ENCODE measurements at places on chromosomes 5 and 9.

DNA sequence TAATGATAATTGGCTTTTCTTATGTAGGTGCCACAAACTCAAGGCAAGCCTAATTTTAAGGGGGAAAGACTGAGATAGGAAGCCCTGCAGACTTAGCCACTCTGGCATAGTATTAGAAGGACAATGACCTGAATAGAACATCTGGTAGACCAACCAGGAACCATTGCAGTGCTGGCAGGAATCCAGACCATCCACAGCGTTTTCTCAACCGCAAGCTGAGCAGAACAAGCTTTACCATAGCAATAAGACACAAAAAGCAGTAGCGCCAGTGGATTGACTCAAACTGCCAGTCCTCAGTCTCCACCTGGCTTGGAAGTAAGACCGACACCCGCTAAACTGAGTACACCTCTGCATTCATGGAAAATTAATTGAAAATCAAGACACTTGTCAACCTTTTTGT lies 141.3 kb upstream of the LPAR1 start:
- no peak for DNase-seq

DNA sequence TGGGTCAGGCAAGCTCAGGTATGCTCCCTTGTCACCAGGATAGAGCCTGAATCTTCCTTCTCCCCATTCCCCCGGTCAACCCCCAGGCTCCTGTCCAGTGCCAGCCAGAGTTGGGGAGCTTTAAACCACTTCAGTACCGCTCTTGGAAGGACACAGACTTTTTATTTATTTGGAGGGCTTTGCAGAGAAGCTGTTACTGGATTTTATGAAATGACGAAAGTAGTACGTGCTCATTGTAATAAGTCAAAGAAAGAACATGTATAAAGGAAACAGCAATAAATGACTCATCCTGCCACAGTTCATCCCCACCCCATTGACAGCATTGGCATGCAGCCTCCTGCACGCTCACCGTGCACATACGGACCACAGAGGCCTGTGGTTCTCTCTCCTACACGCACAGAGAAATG lies 230.3 kb downstream of the AUH start:
- no peak for DNase-seq

- DNase-seq = no peak
Observed at GRCh38 chr5:158606233-158606632, 493.5 kb downstream of the EBF1 start.

GRCh38 chr5:113190347-113190746 lies 213.7 kb downstream of the DCP2 start:
- no peak for DNase-seq

GRCh38 chr9:4306777-4307121 lies 6.9 kb upstream of the GLIS3 start:
- DNase-seq = no peak

GRCh38 chr5:93285461-93285860 lies 295.6 kb downstream of the NR2F1-AS1 start:
- DNase-seq = no peak

- DNase-seq = no peak
Observed at GRCh38 chr5:156174225-156174624, 152.7 kb upstream of the SGCD start.

DNA sequence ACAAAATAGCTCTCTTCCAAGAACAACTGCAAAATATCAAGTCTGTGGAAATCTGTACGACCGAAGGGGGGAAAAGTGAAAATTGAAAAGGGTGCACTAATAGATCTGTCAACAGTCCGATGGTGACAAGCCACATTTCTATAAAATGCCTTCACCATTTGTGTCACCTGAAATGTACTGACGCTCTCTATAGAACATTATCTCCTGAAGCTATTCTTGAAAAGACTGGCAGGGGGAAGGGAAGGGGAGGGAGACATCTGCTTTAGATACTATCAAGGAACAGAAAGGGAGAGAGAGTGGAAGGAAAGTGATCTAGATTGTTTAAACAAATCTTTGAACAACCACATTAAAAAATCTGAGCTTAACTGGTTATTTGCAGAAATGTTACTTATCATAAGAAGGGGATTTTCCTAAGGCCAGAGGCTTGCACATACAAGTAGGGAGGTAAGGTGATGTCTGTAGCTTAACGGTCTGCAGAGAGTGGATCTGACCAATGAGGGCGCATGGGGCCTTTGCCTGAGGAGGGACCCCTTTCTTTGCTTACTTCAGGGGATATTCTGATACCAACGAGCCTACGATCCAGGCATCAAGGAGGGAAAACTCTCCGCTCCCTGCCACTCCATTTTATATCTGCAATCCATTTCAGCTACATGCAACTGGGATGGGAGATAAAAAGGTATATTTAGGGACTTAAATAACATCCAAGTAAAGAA lies 92.1 kb downstream of the CRB2 start:
- DNase-seq = no peak

DNA sequence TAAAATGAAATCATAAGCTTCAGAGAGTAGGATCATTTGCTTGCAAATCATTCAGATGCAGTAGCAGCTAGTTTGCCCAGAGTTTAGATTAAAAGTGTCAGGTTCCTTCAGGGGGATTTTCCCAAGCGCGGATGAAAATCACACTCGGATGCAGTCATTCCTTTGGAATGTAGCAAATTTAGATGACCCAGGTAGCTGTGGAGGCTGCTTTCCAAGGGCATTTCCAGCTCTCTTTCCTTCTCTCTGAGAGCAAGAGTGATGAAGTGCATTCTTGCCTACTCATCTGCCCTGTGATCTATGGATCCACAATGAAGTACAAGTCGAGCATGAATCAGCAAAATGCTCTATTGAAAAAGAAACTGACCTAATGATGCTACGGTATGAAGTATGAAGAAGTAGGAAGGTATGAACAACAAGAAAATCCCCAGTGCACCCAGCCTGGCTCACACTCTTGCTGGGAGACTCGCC lies 200.2 kb downstream of the PLK2 start:
- DNase-seq = no peak

DNA sequence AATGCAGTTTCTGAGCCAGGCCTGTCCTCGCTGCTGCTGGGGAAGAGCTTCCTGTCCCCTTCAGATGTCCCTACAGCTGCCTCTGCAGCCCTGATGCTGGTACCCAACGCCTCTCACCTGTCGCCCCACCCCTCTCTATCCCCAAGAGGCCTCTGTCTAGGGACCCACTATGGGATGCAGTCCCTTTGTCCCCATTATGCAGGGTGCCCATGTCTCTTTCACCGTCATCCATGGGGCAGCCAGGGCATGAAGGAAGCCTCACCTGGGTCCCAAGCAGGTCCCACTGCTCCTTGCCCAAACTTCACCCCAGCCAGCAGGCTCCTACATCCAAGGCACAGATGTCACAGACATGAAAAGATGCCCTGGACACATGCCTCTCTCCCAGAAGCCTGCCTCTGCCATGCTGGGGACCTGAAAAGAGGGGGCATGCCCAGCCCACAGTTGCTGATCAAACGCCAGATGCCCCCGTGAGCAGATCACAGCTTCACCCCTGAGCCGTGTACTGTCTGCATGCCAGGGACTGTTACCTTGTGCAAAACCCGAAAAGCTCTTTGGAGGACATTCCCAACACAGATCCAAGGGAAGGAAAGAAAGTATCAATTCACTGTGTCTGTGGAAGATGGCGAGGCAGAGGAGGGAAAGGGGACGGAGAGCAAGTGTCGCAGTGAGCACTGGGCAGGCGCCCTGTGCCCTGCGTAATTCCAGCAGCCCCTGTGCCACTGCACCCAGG lies 81.0 kb downstream of the ADAMTS2 start:
- DNase-seq = no peak

- DNase-seq = no peak
Observed at GRCh38 chr9:69155341-69156030, 18.6 kb upstream of the TJP2 start.

Measured in spinal cord (tissue), 10 donors.